GM04503 (cell line): ENCODE measurements at places on chromosomes 2 and 18.

GRCh38 chr2:117169036-117169765 lies 645.3 kb upstream of the DDX18 start:
- no peak for DNase-seq

DNA sequence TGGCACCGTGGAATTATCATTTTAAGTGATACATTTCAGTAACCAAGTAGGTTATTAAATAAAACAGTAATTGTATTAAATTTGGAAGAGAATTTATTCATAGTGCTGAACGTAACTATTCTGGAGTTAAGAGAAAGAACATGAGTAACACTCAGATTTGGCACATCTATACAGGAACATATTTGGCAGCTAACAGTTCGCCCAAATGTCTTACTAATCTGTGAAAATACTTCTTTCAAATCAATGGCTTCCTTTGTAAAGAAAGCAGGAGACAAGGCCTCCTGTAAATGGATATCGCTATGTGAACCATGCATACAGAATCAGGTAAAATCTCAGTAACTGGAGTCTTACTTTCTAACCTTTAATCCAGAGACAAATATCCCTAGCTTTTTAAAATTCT lies 64.4 kb downstream of the ZNF516 start:
- no peak for DNase-seq

DNA sequence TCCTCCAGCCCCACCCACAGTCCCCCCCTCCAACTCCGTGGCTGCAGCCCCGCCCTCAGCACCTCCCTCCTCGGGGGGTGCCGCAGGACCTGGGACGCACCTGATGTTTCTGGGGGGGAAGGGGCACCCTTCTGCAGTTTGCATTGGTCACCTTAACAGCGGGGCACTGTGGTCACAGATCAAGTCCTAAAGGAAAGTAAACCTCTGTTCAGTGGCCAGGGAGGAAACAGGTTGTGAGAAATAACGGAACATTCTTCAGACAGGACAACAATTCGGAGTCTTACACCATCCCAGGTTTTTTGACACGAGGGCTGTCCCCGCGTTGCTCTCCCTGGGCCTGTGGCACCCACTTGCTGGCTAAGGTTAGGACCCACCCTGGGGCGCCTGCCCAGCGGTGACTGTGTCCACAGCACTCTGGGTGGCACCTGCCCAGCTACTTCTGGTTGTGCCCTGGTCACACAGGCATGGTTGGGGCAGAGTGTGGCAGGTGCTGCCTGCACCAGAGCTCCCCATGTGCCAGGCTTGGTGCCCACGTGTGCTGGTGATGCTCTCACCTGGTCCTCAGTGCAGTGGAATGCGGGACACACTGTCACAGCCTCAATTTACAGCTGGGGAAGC lies 93.5 kb upstream of the OTOS start:
- no peak for DNase-seq

DNA sequence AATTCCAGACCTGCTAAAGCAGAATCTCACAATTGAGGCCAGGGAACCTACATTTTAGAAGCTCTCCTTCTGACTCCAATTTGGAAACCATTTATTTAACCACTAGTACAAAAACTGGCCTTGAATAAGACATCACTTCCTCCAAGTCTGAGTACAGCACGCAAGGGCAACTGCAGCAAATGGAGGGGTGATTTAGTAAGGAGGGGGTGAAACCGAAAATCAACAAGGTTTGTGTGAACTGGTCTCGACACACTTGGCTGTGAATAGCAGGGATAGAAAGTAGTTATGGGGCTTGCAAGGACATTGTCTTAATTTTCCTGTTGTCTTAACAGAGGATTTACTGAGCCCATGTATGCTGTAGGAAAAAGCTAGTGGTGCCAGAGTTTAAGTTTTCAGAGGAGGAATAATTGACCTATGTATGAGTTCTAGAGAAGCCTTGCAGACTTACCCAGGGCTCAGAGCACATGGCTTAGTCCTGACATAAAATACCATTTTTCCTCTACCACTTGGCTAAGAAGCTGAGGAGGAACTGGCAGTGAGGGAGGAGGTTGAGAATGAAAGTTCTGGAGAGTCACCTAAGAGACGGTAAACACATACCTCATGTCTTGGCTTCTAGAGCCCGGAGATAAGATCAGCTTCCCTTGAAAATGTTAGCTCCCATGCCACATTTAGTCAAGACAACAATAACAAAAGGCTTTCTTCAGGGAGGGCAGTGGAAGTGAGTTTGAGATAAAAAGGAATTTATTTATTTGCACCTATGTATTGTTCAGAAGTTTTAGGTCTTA lies 114.8 kb downstream of the SMAD2 start:
- DNase-seq, result no peak

DNA sequence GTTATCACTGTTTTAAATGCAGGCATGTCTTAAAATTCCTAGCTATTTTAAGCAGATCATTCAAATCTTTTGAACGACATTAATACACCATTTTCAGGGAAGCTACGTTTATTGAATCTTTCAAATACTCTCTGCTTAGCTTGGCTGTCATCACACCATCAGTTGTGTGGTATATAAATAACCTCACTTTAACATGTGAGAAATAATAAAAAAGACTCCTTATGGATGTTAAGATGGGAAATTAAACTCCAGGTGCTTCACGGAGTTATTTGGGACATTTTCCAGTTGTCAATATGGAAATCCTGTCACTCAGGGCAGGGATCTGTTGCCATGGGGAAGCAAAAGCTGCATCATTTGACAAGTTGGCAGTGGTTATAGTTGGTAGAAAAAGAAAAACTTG lies 649.2 kb upstream of the CDH2 start:
- no peak for DNase-seq

DNA sequence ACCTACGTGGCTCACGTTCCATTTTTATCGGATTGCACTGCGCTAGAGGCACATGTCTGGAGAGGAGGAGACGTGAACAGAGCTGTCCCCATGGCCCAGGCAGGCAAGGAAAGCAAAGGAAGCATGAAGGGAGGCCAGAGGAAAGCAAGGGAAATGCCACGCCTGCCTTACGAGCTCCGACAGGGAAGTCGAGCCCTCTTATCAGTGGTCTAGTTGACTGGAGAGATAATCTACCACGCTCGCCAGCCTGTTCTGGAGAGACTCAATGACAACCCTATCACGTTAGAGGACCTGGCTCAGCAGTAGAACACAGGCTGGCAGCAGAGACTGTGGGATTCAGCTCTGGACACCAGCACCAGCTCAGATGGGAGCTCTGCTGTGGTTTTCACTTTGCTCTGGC lies 202.6 kb upstream of the ID2 start:
- DNase-seq, result no peak

GRCh38 chr2:220202066-220202465 lies 574.6 kb downstream of the SLC4A3 start:
- DNase-seq, result no peak

DNA sequence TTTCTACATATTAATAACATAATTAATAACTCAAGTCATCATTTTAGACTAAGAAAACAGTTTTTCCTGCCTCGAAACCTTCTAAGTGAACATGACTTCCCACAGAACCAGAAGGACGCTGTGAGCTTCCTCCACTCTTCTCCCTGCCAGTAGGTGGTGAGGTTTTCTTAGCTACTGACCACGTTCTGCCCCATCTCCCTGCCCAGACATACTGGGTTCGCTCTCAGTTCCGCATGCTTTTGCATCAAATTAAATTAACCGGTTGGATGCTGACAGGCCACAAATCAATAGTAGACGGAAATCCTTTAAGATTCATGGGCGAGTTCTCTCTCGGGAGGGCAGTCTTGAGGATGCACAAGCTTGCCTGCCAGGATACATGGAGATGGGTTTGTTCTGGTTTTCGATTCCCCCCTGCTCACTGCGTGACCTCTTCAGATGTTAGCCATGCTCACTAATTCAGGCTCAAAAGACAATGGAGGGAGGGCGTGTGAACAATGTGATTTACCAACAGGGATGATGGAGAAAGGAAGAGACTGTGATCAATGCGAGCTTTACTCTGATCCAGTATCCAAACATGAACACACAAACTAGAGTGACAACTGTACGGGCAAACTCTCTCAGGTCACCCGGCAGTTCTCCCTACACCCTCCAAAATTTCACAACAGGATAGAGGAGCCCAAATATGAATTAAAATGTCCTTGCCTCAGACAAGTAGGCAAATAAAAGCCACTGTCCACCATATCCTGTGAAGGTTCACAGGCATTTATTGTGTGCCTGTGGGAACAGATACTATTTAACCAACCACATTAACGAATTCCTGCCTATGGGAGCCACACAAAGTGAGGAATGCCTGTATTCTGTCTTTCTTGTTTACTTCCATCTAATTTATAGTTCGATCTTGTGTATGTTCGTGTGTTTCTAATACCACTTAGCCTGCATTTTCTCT lies 375.7 kb downstream of the EIPR1 start:
- no peak for DNase-seq

DNA sequence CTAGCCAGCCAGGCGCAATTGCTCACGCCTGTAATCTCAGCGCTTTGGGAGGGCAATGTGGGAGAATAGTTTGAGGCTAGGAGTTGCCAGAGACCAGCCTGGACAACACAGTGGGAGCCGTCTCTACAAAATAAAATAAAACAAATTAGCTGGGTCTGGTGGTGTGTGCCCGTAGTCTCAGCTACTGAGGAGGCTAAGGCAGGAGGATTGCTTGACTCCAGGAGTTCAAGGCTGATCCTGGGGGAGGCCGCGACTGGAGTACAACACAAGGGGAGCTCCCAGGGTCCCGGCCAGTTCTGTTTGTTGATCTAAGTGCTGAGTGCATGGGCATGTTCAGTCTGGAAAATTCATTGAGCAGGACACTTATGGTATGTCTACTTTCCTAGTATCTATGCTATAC lies 2.6 kb downstream of the ST3GAL5 start:
- no peak for DNase-seq

GRCh38 chr2:85095094-85095493 lies 38.1 kb upstream of the TCF7L1 start:
- no peak for DNase-seq

GRCh38 chr2:205931388-205931787 lies 154.6 kb downstream of the INO80D start:
- no peak for DNase-seq

DNA sequence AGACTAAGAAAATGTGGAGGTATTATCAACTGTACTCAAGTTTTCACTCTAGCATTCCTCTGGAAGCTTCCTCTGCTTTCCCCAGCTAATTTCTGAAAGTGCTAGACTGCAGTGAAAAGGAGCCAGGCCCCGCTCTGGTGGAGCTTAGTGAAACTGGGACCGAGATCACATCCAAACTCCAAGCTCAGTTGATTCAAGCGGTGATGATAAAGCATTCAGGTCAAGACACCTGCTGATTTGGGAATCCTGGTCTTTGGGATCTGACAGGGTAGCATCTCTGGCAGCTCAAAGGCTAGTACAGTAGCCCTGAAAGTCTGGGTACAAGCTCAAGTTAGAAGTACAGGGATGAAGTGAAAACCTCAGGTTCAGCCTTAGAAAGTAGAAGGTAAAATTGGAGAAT lies 120.2 kb upstream of the CRIM1 start:
- no peak for DNase-seq

- DNase-seq, result no peak
These were observed 95.7 kb downstream of the GALNT13 start for GRCh38 chr2:153967248-153967973.

DNA sequence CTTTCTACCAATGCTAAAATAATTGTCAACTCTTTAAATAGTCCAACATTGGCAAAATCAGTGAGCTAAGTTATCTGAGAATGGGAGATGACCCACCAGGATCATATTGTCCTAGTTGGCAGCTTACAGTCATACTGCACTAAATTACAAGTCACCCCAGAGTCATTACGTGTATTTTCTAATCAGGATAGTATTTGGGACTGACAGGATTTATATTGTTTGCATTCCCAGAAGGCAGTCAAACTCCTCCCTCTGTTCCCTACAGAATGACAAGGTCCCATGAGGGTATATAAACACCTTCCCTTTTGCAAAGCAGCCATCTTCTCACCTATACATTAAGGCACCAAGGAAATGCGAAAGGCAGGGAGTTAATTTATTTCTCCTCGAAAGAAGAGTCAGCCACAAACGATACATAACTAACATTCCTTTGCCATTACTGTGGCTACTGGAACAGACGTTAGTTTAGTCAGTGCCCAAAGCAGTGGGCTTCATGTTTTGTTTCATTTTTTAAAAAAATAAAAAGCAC lies 125.3 kb downstream of the ANTXR1 start:
- peak; percentile 45 for DNase-seq

DNA sequence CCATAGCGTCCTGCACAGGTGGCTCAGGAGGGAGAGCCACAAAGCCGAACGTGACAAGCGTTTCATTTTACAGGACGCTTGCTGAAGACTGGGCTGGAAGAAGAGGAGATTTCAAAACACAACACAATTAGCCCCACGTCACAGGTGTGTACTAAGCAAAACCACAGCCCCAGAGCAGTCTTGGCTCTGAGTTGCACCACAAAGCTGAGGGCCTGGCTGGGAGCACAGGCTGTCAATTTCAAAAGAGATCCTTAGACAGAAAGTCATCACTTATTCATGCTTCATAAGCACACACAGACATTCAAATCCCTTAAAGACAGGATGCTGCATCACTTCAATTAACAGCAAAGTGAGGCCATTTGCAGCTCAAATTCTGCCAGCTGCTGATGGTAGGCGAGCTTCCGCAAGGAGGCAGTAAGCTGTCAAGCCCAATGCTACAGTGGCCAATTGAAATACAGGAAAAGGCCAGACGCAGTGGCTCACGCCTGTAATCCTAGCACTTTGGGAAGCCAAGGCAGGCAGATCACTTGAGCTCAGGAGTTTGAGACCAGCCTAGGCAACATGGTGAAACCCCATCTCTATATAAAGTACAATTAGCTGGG lies 79.6 kb downstream of the SKA1 start:
- DNase-seq, result no peak

DNA sequence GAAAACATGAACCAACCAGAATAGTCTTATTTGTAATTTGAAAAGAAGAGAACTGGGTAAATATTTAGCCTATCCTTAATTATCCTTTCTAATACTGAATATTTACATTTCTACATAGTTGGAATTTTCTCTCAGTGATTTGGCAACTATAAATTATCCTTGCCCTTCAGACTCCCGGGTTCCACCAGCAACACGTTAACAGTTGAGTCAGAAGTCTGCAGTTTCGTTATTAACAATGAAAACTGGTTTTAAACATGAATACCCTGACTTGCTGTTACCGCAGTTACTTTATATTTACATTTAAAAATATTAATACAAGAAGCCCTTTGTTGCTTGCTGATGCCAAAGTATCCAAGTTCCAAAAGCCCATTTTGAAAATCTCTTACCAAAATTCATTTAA lies 673.0 kb downstream of the ARHGAP15 start:
- DNase-seq, result peak; percentile 15
